ENCODE measurements at places on chromosomes 6 and 20.

GRCh38 chr20:45037050-45037449 lies 63.9 kb downstream of the KCNS1 start:
- DNase-seq: peak; percentile 58

- DNase-seq: no peak
These were observed 504 bp downstream of the B4GALT5 start for GRCh38 chr20:49712996-49713752.

DNA sequence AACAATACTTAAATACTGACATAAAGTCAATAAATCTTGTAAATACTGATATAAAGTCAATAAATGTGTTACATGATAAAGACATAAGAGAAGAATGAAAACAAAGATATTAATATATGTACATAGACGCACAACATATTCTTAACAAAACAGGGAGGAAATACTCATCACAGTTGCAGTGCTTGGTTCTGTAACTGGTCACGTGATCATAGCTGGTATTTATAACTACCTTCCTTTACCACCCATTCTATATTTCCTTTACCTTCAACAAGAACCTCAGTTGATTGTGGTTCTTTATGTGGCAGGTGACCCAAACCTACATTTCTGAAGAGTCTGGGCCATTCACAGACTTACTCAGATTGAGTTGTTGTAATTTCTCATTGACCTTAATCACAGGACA lies 131.6 kb downstream of the SGK1 start:
- DNase-seq: no peak

DNA sequence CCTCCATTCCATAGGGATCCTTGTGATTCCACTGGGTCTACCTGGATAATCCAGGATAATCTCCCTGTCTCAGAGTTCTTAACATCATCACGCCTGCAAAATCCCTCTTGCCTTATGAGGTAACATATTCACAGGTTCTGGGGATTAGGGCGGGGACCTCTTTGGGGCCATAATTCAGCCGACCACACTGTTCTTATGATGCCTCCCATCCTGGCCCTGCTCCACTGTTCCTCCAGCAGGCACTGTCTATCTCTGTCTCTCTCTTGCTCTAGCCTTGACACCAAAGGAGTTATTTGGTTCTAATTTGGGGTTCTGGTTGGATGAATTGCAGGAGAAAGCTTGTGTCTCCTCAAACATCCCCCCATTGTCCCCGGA lies 168.1 kb downstream of the NFATC2 start:
- no peak for DNase-seq

DNA sequence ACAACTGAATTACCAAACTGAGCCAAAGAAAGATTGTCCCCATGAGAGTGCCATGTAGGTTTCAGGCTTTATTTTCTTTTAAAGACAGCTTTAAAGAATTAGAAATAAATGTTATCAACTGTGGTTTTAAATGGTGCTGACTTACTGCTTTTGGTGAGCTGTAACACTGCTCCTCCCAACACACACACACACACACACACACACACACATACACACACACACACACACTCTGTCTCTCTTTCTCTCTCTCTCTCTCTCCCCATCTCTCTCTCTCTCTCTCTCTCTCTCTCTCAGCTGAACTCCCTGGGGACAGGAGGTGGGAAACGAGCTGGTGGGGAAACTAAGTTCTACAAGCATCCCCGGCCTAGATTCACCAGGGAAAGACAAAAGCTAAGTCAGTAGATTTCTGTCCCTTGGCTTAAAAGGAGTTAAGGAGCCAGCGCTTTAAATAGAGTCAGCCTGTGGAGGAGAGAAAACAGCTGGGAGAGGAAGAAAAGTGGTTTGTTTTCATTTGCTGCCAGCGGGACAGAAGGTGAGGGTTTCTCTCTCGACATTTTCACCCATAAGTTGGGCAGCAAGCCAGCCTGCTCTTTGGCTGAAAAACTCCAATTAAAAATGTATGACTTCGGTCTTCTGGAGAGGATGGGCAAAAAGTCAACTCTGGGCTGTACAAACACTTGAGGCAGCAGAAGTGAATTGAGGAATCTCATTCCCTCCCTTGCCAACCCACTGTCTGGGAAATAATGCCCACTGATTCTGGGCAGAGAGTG lies 27.4 kb downstream of the CBLN4 start:
- DNase-seq: no peak

- DNase-seq: no peak
These were observed 21.3 kb downstream of the LMBRD1 start for GRCh38 chr6:69775585-69775849.

GRCh38 chr6:109595998-109596397 lies 95.0 kb downstream of the AK9 start:
- peak; percentile 5 for DNase-seq

DNA sequence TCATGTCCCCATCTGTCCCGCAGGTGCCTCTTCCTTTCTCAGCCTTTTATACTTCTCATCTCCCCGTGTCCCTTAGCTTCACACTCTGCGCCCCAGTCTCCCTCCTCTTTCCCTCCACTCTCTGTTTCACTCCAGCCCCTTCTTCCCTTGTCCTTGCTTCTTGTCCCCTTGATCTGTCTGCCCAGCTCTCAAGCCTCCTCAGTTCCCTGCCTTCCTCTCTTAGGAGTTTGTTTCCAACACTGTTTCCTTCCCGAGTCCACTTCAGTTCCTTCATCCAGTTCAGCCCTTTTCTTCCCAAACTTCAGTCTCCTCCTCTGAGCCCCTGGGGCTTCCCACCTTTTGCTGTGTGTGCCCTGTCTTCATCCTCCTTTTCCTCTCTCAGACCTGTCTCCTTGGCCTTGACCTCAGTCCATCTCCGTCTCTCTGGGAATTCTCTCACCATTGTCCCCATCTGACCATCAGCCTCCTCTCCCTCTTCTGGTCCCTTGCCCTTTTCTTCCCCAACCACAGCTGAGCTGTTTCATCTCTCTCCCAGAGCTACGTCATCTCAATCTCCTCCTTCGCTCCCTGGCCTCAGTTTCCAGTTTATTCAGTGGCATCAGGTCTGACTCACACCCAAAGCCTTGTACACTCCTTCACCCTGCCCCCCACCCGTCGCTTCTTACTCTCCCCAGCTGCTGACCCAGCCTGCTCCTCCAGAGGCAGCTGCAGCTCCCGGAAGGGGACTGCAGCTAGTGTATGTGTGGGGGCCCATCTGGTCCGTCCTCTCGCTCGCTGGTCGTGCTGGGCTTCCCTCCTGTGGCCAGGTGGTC lies 2.7 kb upstream of the DDR1 start:
- peak; percentile 60 for DNase-seq

DNA sequence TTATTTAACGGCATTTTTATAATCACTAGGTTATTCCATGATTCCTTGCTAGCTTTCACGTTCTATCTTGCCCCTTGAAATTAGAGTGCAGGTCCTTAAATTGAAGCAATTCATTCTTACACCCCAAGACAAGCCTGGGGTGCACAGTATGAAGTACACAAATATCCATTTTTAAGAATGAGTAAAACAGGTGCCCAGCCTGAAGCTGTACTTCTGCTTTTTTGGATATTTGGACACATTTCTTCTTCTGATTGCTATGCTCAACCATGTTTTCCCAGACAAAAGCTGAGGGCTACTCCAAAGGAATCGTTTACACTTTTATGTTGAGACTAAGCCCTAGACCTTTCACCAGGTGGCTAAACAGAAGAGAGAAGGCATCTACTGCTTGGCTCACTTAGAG lies 7.9 kb upstream of the TAGAP start:
- DNase-seq: no peak

DNA sequence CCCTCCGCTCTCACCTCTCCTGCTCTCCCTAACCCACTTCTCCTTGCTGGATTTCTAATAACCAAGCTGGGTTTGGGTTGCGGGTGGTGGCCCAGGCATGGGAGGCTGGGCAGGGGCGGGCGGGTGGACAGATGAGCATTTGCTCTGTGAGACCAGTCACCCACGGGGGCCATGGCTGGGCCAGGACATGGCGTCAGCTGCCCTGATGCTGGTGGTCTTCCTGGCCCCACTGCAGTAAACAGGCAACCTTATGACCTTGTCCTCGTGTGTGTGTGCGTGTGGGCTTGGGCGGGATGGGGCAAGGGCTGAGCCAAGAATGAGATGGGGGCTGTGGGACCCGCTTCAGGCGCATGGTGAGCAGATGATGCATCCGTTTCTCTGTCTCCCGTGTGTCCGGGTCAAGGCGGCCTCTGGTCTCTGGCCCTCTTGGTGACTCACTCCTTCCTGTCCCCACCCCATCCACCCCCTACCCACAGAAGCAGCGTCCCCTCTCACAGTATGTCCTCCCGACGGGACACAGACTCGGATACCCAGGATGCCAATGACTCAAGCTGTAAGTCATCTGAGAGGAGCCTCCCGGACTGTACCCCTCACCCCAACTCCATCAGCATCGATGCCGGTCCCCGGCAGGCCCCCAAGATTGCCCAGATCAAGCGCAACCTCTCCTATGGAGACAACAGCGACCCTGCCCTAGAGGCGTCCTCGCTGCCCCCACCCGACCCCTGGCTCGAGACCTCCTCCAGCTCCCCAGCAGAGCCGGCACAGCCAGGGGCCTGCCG lies 41.4 kb upstream of the MYL9 start:
- peak; percentile 63 for DNase-seq

GRCh38 chr6:23245572-23245971 lies 676.2 kb downstream of the HDGFL1 start:
- peak; percentile 7 for DNase-seq

DNA sequence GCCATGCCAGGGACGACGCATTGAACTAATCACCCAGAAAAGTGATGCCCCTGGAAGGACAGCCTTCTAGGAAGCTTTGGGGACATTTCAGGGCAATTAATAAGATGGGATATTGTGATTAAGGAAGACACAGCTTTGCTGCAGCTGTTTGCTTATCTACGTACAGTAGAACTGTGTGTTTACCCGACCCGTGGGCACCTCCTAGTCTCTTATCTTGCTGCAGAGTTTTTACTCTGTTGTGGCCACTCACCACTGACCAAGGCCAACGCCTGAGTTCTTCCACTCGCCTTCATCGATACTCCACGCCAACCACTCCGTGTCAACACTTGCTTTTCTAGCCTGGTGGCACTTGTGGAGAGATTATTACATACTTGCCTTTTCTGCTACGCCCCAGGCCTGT lies 105.9 kb upstream of the MLN start:
- no peak for DNase-seq

GRCh38 chr6:117552618-117553017 lies 49.7 kb downstream of the GOPC start:
- no peak for DNase-seq

DNA sequence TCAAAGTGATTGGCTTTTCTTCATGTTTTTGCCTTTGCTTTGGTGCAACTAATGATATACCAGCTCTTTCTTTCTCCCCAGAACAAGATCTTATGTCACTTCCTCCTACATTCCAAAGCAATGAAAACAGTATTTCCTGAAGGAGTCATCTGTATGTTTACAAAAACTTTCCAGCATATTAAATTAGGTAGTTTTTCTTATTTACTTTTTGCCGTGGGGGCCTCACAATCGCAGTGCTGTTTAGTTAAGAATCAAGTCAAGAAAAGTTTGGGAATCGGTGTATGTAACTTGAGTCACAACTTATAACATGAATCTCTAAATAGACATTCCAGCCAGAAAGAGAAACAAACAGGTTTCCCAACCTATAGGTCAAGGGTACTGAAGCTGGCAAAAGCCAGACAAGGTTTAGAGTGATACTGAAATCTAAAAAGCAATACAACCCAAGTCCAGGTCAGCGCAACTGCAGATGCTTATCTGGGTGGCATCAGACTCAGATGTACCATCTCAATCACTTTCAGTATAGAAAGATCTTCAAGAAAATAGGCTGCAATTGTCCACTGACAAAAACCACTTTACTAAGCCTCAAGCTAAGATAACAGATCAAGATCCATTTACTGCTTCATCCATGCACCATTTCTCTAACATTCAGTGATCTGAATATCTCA lies 63.6 kb downstream of the IPCEF1 start:
- DNase-seq: peak; percentile 73

- DNase-seq: no peak
These were observed 35.0 kb upstream of the LIN28B start for GRCh38 chr6:104921896-104922295.

DNA sequence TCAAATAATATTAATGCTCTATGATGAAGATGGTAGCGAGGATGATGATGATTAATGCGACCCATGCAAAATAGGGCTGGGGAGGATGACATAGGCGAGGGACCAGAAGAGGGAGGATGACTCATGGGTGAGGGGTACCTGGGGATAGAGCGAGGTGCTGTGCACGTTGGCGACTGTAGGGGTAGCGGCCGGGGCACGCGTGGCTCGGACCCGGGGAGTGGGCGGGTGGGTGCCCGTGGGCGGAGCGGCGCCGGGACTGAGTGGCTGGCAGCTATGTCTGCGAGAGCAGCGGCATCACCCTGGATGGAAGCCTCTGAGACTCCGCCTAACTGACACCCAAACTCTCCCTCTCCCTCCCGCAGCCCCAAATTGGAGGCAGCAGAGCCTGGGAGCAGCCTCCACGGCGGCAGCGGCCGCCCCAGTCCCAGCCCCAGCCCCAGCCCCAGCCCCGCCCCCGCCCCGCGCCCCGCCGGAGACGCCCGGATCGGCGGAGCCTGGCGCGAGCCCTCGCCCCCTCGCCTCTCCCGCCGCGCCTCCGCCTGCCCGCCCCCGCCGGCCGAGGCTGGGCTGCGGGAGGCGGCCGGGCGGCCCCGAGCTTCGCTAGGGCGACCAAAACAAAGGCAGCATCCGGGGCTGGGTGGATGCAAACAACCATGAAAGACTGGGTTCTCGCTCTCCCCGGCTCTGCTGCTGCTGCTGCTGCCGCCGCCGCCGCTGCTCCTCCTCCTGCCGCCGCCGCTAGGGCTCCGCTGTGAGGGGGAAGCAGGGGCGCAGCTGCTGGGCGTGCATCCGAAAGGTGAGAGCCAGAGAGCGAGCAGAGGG lies at the start of gene RIMS1:
RIMS1 (plus strand) TSS at position 367 of the 822 bp plus-strand sequence. CDS start 474 bp downstream, outside the sequence.
- peak; percentile 2 for DNase-seq
